CD4-positive, alpha-beta T cell (primary cell): ENCODE measurements at places on chromosomes 2 and 18.

GRCh38 chr18:78738076-78738690, 241.4 kb upstream of the SALL3 start:
- no peak overlapping the region for H3K4me3 ChIP-seq
- H3K27ac ChIP-seq, result no peak overlapping the region
- no peak for DNase-seq

- H3K36me3 ChIP-seq, result no peaks in the 10 kb centered on the region
- no peaks in the 10 kb centered on the region for H3K27me3 ChIP-seq
- no peak overlapping the region for H3K4me3 ChIP-seq
- DNase-seq, result no peak
- H3K27ac ChIP-seq, result no peak overlapping the region
- no peaks in the 10 kb centered on the region for H3K4me1 ChIP-seq
These were observed 84.8 kb downstream of the CCDC178 start for GRCh38 chr18:33355756-33356155.

DNA sequence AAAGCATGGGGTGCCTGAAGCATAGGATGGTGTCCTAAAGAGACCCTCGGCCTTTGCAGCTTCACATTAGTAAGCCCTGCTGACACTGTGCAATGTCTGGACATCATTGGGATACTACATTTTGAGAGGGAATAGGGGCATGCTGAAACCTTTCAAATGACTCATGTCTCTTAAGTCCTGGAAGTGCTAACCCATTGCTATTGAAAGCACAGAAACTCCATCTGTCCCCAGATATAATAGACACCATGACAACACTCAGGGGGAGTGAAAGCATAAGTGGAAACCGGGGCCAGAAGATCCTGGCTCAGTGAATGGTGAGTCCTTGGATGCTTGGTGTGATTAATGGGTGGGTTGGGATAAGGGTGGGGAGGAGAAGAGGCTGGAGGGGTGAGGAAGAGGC, 595.5 kb upstream of the ID2 start:
- no peak overlapping the region for H3K4me3 ChIP-seq
- no peak overlapping the region for H3K27ac ChIP-seq
- DNase-seq, result no peak
- H3K27me3 ChIP-seq, result no peaks in the 10 kb centered on the region
- no peaks in the 10 kb centered on the region for H3K36me3 ChIP-seq
- H3K4me1 ChIP-seq, result peaks cover 6% of the 10 kb centered on the region

DNA sequence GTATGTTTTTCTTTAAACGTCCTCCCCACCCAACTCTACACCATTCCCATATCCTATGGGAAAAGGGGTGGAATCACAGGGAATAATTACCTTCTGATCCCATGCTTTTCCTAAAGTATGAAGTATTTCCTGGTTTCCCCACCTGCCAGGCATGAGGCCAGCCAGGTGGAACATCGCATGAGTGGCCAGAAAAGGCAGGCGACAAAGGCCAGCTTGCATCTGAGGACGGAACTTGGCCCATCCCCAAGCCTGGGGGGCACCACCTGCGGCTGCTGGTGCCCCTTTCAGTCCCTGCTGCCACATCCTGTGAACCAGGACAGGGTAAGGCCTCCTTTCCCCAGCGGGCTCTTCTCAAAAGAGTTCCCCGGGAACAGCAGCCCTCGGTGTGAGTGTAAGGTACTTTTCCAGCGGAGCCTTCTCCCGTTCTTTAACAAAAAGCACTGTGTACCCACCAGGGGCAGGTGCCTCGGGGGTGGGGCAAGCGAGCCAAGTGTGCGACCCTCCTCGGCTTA, 1.2 kb upstream of the ERFE start:
- no peaks in the 10 kb centered on the region for H3K36me3 ChIP-seq
- no peak overlapping the region for H3K27ac ChIP-seq
- peaks cover 18% of the 10 kb centered on the region for H3K4me1 ChIP-seq
- H3K27me3 ChIP-seq, result peaks cover 23% of the 10 kb centered on the region

DNA sequence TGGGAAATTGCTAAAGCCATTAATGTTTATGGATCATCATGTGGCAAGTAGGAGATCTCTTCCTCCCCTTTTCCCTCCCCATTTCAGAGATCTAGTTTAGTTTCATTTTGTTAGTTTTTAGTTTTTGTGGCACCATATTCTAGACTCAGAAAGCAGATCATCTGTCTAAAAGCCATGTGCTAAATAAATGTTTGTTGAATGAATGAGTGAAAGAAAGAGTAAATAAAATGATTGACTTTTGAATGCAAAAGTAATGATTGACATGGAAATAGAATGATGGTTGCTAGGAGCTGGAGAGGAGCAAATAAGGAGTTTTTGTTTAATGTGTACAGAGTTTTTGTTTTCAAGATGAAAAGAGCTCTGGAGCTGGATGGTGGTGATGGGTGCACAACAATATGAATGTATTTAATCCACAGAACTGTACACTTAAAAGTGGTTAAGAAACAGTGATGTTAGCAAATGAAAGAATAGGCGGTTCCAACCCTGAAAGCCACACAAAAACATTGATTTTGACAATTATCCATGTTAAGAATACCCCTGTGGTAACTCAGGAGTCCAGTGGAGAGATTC, 23.6 kb downstream of the TMEM178A start:
- H3K36me3 ChIP-seq, result no peaks in the 10 kb centered on the region
- no peaks in the 10 kb centered on the region for H3K27me3 ChIP-seq
- no peaks in the 10 kb centered on the region for H3K4me1 ChIP-seq
- no peak overlapping the region for H3K4me3 ChIP-seq
- H3K27ac ChIP-seq, result no peak overlapping the region
- no peak for DNase-seq

GRCh38 chr18:57631697-57632096, 10.1 kb upstream of the NARS1 start:
- H3K4me3 ChIP-seq, result no peak overlapping the region
- no peaks in the 10 kb centered on the region for H3K27me3 ChIP-seq
- H3K4me1 ChIP-seq, result peaks cover 20% of the 10 kb centered on the region
- H3K27ac ChIP-seq, result no peak overlapping the region
- DNase-seq, result no peak

DNA sequence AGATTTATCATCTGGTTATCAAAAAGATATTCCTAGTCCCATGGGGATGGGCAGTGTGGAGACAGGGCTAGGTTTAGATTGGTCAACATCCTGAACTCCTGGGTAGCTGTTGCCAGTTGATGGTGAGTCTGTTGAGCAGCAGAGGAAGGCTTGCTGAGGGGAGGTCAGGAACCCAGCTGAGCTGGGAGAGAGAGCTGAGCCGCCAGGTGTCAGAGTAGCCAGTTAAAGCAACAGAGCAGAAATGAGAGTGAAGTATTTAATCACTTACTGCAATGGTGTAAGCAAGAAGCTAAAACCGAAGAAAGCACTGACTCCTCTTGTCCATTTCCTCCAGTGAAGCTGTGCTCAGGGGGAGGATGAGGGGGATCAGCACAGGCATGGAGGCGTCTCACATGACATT, 29.6 kb downstream of the SMYD1 start:
- H3K27me3 ChIP-seq, result no peaks in the 10 kb centered on the region
- no peak overlapping the region for H3K4me3 ChIP-seq
- no peaks in the 10 kb centered on the region for H3K4me1 ChIP-seq
- no peak for DNase-seq
- H3K27ac ChIP-seq, result no peak overlapping the region

DNA sequence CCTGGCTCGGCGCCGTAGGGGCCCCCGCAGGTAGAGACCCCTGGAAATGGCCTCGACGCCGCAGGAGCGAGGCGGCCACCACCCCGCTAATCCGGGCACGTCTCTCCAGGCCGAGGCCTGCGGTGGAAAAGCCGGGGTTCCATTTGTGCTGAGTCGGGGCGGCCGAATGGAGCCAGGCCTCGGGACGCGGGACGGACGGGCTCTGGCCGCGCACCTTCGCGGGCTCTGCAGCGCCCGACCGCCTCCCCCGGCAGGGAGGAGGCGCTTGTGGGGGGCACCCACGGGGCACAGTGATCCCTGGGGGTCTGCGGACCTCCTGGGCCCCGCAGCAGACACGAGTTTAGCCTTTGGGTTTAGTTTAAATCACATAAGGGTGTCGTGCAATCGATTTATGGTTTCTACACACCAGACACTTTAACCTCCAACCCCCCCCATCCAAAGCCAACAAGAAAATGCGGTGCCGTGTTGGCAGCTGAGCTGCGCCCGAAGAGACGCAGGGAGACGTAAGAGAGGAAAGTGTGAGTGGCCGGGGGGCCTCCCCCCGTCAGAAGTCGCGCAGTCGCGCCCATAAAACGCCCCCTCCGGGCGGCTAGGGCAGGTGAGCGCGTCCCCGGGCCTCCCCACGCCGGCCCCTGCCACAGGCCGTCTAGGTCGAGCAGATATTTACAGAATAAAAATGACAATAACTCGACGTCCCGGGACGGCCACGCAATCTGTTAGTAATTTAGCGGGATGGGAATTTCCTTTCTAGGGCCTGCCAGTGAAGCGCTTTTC, 1.0 kb upstream of the NFATC1 start:
- peaks cover 54% of the 10 kb centered on the region for H3K4me1 ChIP-seq
- H3K36me3 ChIP-seq, result no peaks in the 10 kb centered on the region
- H3K27me3 ChIP-seq, result no peaks in the 10 kb centered on the region
- no peak for DNase-seq
- H3K4me3 ChIP-seq, result peak overlapping the region; percentile 48

- no peak overlapping the region for H3K4me3 ChIP-seq
- H3K27ac ChIP-seq, result no peak overlapping the region
- no peaks in the 10 kb centered on the region for H3K4me1 ChIP-seq
These were observed 6.2 kb downstream of the CCBE1 start for GRCh38 chr18:59690996-59691395.

DNA sequence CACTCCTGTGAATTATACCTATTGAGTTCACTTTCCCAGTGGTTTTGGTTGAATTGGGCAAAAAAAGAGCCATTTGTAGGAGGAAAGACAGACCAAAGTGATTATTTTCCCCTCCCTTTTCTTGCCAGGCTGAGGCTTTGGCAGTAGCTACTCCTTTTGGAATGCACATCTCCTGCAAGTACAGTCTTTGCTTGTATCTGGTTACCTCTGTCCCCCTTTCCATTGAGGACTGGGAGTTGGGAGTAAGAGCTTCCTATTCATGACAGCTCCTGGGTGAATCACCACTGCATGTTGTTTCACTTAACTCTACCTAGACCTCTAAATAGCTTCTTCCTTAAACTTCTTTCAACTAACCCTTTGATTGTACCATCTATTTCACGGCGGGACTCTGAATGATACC, 695.3 kb upstream of the ZNF804A start:
- no peak for DNase-seq
- H3K4me3 ChIP-seq, result no peak overlapping the region
- H3K27ac ChIP-seq, result no peak overlapping the region
- no peaks in the 10 kb centered on the region for H3K36me3 ChIP-seq
- H3K27me3 ChIP-seq, result no peaks in the 10 kb centered on the region

DNA sequence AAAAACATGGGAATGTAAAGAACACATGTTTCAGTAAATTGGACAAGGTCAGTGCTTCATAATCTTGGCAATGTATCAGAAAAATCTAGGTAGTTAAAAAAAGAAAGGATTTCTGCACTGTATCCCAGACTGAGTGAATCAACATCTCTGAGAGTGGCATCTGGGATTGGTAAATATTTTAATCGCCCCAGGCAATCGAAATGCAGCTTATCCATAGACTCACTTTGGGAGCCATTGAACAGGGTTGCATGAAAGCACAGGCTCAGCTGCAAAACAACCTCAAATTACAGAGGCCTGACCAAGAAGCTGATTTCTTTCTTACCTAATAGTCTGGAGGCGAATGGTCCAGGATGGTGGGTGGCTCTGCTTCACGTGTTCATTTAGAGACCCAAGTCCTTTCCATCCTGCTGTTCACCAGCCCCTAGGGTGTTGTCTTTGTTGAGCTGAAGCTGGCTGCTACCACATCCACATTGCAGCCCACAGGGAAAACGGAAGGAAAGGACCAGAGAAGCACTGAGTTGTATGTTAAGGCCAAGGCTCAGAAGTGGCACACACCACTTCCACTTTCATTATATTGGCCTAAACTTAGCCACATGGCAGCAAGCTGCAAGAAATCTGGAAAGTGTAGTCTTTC, 59.0 kb downstream of the MOGAT1 start:
- H3K4me1 ChIP-seq, result no peaks in the 10 kb centered on the region
- no peaks in the 10 kb centered on the region for H3K27me3 ChIP-seq
- H3K36me3 ChIP-seq, result no peaks in the 10 kb centered on the region
- no peak overlapping the region for H3K27ac ChIP-seq
- no peak for DNase-seq

- no peaks in the 10 kb centered on the region for H3K27me3 ChIP-seq
- no peak for DNase-seq
- H3K27ac ChIP-seq, result no peak overlapping the region
- H3K36me3 ChIP-seq, result no peaks in the 10 kb centered on the region
These were observed 34.1 kb upstream of the UBE2F start for GRCh38 chr2:237932731-237933131.

DNA sequence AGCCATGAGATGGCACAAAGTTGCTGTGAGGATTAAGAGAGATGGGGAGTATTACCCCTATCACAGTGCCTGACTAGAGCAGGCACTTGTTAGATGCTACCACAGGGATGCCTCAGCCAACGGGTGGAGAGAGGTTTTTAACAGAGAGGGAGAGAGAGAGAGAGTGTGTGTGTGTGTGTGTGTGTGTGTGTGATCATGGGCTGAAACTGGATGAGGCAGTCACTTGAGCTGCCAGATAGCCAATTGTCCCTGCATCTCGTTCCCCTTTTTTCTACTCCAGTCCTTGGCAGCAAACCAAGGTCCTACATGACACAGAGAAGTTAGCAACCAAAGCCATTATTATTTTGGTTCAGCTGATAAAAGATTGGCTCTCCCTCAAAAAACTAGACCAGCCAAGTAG, 3.0 kb downstream of the CD8A start:
- H3K36me3 ChIP-seq, result no peaks in the 10 kb centered on the region
- H3K27me3 ChIP-seq, result peaks cover 42% of the 10 kb centered on the region
- H3K27ac ChIP-seq, result no peak overlapping the region
- DNase-seq, result no peak
- peaks cover 28% of the 10 kb centered on the region for H3K4me1 ChIP-seq

GRCh38 chr18:35747894-35748472, 166.4 kb downstream of the GALNT1 start:
- no peaks in the 10 kb centered on the region for H3K36me3 ChIP-seq
- H3K27ac ChIP-seq, result no peak overlapping the region
- no peaks in the 10 kb centered on the region for H3K4me1 ChIP-seq
- H3K4me3 ChIP-seq, result no peak overlapping the region
- DNase-seq, result no peak
- H3K27me3 ChIP-seq, result peaks cover 3% of the 10 kb centered on the region
